ENCODE measurements at places on chromosomes 4 and X. TPM values are rescaled to one million over a fixed set of nuclear protein-coding genes. Genes with fewer than 3 reads are reported as not detected.

Gene PLXNB3
- total RNA-seq = 2.6 TPM

Gene TMEM192
- total RNA-seq = 12.8 TPM

Gene DMP1
- total RNA-seq = not detected

Gene TMSB15A
- not detected for total RNA-seq

Gene HSFX3
- 0.32 TPM for total RNA-seq

Gene GIMD1
- total RNA-seq = not detected

Gene TCEAL6
- not detected for total RNA-seq

Gene FGB
- total RNA-seq = 1.6 TPM

Gene CLNK
- not detected for total RNA-seq

Gene TMEM144
- 6.8 TPM for total RNA-seq

Gene MAGEC3
- total RNA-seq = not detected

DNA sequence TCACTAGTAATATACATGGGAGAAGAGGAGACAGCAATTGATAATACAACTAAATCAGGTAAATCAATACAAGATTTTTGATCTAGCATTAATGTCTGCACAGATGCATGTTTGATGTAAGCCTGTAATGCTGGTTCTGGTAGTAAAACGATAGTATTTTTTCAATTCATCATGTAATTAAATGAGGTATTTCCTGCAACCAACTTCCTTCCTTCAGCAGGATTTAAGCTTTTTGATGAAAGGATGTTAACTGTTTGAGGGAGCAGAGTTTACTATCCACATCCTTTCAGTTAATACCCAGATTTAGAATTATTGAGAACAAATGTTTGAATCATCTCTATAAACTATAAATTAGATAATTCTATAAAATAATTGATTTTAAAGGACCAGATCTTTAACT lies 31.4 kb upstream of the NFKB1 start:
- no peaks in the 10 kb centered on the region for H3K4me1 ChIP-seq
- DNase-seq = no peak
- H3K4me3 ChIP-seq = no peak overlapping the region

DNA sequence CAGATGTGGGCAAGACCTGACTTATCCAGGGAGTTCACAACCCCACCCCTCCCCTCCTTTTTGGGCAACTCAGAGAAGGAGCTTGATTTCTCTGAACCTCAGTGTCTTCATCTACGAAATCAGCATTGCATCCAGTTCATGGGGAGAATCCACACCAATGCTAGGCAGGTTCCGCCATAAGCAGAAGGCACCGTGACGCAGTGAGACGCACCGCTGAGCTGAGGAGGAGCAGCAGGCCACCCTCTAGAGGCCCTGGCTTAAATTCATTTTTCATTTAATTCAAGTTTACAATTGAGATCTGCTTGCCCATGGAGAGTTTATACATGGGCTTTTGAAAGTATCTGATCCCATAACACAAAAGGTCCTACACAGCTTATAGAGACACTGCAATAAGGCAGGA lies 55.7 kb downstream of the CPZ start:
- H3K36me3 ChIP-seq = no peaks in the 10 kb centered on the region
- no peaks in the 10 kb centered on the region for H3K4me1 ChIP-seq
- H3K4me3 ChIP-seq = no peak overlapping the region
- H3K27me3 ChIP-seq = peaks cover 24% of the 10 kb centered on the region

DNA sequence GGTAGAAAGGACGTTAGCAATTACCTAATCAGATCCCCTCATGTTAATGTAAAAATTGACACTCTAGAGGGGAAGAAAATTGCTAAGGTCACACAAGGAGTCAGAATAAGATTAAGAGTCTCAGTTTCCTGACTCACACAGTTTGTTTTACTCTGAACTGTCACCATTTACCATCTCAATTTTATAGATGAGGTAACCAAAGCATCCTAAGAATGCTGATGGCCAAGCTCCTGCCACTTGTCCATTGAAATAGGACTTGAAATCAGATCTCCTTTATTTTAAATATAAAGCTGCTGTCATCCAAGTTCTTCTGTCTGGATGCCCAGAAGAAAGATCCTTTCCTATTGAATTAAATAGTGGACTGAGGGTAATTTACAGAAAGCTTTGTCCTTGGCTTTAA lies 114.8 kb upstream of the VAMP7 start:
- H3K4me1 ChIP-seq = peaks cover 6% of the 10 kb centered on the region
- no peak overlapping the region for H3K27ac ChIP-seq
- no peak overlapping the region for H3K4me3 ChIP-seq
- no peak for DNase-seq
- H3K27me3 ChIP-seq = no peaks in the 10 kb centered on the region
- H3K36me3 ChIP-seq = no peaks in the 10 kb centered on the region

GRCh38 chrX:94454606-94455005 lies 780.6 kb downstream of the FAM133A start:
- DNase-seq = no peak
- no peaks in the 10 kb centered on the region for H3K4me1 ChIP-seq
- H3K36me3 ChIP-seq = no peaks in the 10 kb centered on the region
- no peak overlapping the region for H3K4me3 ChIP-seq
- no peaks in the 10 kb centered on the region for H3K27me3 ChIP-seq

DNA sequence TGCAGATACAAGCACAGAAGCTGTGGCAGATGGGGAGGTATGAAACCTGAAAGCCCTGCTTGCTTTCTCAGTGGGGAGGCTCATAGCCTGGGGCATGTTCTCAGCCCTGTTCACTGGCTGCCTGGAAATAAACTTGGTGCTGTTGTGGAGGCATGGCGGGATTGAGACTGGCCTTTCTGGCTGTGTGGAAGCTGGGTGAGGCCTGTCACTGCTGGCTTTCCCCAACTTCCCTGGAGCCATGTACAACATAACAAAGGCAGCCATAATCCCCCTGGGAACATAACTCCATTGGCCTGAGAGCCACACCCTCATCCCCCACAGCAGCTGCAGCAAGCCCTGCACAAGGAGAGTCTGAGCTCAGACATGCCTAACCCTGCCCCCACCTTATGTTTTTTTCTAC lies 237.7 kb upstream of the TLL1 start:
- no peaks in the 10 kb centered on the region for H3K4me1 ChIP-seq
- no peak for DNase-seq
- H3K36me3 ChIP-seq = no peaks in the 10 kb centered on the region
- H3K4me3 ChIP-seq = no peak overlapping the region
- H3K27me3 ChIP-seq = no peaks in the 10 kb centered on the region

- H3K27ac ChIP-seq = no peak overlapping the region
- no peaks in the 10 kb centered on the region for H3K4me1 ChIP-seq
These were observed 28.1 kb downstream of the DGKK start for GRCh38 chrX:50442426-50443116.

DNA sequence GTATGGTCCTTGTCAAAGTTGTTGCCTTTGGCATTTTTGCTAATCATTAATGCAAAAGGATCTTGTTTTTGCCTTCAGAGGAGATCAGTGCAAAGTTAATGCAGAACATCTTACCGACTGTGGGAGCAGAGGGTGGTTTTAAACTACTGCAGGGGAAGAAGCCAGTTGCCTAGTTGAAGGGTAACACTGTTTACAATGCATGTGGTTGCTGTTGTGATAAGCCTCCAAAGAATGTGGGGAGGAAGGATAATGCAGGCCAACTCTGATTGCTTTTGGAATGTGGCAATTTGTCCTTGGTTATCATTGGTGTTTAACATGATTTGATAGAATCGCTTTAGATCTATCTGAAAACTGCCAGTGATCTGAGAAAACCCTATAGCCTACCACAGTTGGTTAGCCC lies 204.3 kb upstream of the TLL1 start:
- H3K36me3 ChIP-seq = no peaks in the 10 kb centered on the region
- DNase-seq = no peak

GRCh38 chr4:153750197-153750817 lies 9.5 kb downstream of the RNF175 start:
- H3K4me3 ChIP-seq = no peak overlapping the region
- no peak overlapping the region for H3K27ac ChIP-seq
- peaks cover 28% of the 10 kb centered on the region for H3K4me1 ChIP-seq
- peak; percentile 61 for DNase-seq
- H3K27me3 ChIP-seq = peaks cover 5% of the 10 kb centered on the region

DNA sequence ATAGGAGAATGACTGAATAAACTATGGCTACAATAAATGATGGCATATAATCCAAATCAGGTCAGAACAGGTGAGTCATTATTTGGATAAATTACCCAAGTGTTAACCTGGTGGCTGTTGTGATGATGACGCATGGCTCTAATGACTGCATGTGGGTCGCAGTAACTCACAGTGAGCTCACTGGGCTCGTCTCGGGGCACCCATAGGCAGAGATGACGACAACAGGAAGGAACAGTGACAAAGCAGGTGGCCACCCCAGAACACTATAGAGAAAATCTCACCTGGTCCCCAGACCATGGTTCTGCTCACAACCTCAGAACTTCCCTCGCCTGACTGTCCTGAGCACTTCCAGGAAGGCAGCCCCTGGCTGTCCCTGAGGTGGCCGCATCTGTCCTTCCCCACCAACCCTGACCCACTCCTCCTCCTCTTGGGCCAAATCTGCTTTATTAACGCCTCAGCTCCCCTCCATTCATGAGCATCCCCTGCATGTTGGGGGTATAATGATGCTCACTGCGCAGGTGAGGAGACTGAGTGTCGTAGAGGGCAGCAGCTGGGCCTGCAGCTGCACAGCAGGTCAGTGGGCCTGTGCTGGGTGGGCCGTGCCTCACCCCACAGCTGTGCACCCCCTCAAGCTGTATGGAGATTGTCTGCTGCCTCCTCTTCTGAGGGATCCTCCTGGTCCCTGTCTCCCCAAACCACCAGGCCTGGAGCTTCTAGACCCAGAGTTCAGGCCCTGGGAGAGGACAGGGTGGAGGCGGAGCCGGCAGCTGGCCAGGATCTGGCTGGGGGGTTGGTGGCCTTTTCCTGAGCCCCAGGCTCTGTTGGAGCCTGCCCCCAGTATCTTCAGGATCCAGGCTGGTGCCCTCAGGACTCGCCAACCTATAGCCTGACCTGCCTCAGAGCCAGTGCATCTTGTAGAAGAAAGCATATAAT lies 30.9 kb upstream of the FAM156A start:
- H3K27ac ChIP-seq = peak overlapping the region; percentile 29
- DNase-seq = no peak
- H3K27me3 ChIP-seq = no peaks in the 10 kb centered on the region
- no peaks in the 10 kb centered on the region for H3K36me3 ChIP-seq
- peaks cover 4% of the 10 kb centered on the region for H3K4me1 ChIP-seq

DNA sequence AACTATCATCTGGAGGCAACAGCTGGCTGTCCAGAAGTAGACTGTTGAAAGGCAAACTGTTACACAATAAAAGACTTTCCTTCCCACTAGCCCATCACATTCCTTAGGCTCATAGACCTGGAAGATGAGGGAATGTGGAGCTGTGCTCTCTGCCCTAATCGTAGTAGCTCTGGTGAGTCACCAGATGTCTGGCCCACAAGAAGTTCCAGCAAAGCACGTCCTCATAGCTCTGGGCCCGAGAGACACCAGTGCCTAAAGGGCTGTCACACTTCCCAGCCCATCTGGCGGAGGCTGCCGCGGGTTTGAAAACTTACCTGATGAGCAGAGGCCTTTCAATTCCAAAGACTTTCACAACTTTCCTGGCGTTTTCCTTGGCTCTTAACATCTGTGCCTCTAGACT lies 81.7 kb upstream of the STOX2 start:
- no peak overlapping the region for H3K27ac ChIP-seq
- H3K27me3 ChIP-seq = no peaks in the 10 kb centered on the region
- H3K4me3 ChIP-seq = no peak overlapping the region
- H3K36me3 ChIP-seq = no peaks in the 10 kb centered on the region
- peaks cover 4% of the 10 kb centered on the region for H3K4me1 ChIP-seq
- peak; percentile 61 for DNase-seq

DNA sequence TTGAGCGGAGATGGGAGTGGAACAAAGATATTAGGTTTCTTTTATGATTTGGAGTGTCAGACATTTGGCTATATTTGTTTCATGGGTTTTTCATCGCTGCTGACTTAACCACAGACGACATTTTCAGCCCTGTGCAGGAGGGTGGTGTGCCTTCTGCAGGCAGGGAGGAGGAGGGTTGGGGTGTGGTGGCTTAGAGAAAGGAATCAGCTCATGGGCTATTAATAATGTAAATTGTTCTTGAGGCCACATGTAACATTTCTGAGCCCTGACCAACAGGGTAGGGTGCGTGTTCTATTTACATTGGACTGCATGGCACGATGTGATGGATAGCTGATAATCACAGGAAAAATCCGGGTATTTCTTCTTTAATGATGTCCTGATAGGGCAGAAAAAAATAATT lies 67.6 kb downstream of the POLA1 start:
- DNase-seq = no peak
- H3K27ac ChIP-seq = no peak overlapping the region
- H3K27me3 ChIP-seq = no peaks in the 10 kb centered on the region

DNA sequence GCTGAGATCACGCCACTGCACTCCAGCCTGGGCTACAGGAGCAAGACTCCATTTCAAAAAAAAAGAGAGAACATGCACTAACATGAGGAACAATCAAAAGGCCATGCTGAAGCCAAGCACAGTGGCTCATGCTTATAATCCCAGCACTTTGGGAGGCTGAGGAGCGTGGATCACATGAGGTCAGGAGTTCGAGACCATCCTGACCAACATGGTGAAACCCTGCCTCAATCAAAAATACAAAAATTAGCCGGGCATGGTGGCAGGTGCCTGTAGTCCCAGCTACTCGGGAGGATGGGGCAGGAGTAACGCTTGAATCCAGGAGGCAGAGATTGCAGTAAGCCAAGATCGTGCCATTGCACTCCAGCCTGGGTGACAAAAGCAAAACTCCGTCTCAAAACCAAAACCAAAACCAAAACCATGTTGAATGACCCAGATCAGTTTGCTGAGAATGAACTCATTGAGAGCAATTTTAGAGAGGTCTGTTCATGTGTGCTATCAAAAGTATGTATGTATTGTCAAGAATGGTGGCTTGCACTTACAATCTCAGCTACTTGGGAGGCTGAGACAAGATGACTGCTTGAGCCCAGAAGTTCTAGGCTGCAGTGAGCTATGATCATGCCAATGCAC lies 44.8 kb downstream of the PDS5A start:
- H3K4me3 ChIP-seq = no peak overlapping the region
- H3K27ac ChIP-seq = no peak overlapping the region
- no peaks in the 10 kb centered on the region for H3K36me3 ChIP-seq
- H3K4me1 ChIP-seq = no peaks in the 10 kb centered on the region
- no peak for DNase-seq

DNA sequence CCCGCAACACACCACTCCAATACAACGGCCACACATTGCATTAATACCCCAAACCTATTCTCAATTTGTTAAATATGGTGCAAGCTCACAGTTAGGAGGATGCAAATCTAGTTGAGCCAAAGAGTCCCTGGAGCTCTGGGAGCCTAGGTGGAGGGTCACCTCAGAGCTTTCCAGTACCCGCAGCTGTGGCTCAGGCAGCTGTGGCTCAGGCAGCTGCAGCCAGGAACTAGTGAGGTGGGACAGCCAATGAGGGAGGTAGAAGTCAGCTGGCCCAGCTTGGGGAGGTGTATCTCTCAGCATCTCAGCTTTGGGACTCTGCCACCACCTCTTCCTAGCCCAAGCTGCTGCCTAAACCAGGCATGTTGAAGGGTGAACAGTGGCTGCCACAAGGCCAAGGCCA lies 36.7 kb upstream of the ARHGAP6 start:
- no peak overlapping the region for H3K4me3 ChIP-seq
- no peaks in the 10 kb centered on the region for H3K27me3 ChIP-seq
- H3K27ac ChIP-seq = no peak overlapping the region
- H3K36me3 ChIP-seq = no peaks in the 10 kb centered on the region

- H3K4me3 ChIP-seq = no peak overlapping the region
- no peaks in the 10 kb centered on the region for H3K36me3 ChIP-seq
These were observed 1004.7 kb upstream of the LCORL start for GRCh38 chr4:19026281-19026680.

GRCh38 chr4:145635117-145635516 lies 15.9 kb downstream of the MMAA start:
- H3K4me1 ChIP-seq = peaks cover 4% of the 10 kb centered on the region
- no peak overlapping the region for H3K27ac ChIP-seq
- H3K27me3 ChIP-seq = no peaks in the 10 kb centered on the region
- H3K36me3 ChIP-seq = no peaks in the 10 kb centered on the region
